ENCODE measurements at places on chromosomes 4 and X.

DNA sequence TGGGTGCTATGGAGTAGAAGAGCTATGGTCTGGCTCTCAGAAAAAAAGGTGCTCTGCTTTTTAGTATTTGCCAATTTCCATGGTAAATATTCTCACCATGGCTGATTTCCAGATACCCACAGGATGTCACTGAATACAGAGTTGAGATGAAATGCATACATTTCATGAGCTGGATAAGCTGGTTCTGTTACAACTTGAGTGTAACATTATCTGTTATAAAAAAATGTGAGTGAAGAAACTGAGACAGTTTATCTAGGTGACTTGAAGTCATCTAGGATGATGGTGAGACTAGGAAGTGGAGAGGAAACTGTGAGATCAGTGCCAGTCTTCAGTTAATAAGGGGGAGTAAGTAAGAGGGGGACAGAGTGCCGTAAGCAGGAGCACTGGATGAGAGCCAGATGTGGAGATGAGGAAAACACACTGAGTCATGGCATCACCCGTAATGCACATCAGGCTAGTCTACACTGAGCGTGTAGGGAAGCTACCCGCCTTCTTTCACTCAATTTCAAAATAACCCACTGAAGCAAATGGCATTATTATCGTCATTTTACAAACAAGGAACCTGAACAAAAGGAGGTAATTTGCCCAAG, 5.0 kb downstream of the HPSE start:
- no peak for DNase-seq

GRCh38 chr4:105194328-105195231, 47.9 kb downstream of the TET2 start:
- no peak for DNase-seq

GRCh38 chr4:82388405-82388804, 14.6 kb upstream of the HNRNPD start:
- no peak for DNase-seq

DNA sequence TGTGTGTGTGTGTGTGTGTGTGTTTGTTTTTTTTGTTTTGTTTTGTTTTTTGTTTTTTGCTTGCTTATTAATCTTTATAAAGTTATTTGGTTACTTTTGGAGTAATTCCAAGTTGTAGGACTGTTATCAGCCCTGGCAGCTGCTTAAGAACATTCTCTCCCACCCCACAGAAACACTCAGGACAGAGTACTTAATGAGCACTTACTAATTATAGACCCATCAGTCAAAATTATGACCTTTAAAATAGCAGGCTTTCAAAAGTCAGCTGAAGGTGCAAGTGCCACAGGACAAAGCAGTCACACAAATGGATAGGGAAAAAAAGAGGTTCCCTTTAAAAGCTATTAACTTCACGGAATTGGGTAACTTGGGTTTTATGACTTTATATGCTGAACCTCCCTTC, 69.0 kb downstream of the BEND2 start:
- no peak for DNase-seq
